ENCODE measurements at places on chromosomes 7 and 10.

DNA sequence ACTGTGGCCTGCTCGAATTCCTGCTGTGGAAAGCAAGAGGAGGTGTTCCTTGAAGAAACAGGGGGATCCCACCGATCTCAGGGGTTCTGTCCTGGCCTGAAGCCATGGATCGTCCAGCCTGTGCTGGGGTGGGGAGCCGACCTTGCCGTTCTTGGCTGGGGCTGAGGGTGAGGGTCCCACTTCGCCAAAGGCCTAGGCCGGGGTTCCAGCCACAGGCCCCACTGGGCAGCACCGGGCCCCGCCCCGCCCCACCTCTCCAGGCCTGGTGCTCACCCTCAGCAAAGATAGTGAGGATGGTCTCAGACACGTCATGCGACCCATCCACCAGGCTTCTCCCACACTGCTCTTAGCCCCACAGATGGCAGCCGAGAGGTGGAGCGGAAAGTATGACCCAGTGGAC, 51.4 kb upstream of the ZNF716 start:
- DNase-seq, result no peak

DNA sequence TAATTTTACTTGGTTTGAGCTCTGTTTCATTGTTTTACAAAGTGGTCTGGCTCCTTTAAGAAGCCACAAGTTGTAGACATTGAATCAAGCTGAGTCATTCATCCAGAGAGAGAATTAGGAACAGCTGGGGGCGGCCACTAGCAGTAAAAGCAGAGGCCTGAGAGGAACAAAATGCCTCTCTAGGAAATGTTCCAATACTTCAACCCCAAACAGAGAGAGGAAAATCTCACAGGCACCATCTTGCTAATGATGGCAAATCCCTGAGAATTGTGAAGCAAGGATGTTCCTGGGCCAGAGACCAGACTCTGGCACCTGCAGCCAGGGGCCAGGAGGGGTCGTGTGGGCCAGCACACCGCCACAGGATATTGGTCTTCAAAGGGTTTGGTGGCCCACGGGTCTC, 26.5 kb upstream of the TRIL start:
- DNase-seq, result no peak

DNA sequence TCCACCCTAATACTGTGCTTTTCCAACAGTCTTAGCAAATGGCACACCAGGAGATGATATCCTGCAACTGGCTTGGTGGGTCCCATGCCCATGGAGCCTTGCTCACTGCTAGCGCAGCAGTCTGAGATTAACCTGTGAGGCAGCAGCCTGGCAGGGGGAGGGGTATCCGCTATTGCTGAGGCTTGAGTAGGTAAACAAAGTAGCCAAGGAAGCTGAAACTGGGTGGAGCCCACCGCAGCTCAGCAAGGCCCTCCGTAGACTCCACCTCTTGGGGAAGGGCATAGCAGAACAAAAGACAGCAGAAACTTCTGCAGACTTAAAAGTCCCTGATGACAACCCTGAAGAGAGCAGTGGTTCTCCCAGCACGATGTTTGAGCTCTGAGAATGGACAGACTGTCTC, 399.0 kb downstream of the CCSER2 start:
- DNase-seq, result no peak

- no peak for DNase-seq
Observed at GRCh38 chr7:100378114-100378755, 4.9 kb downstream of the PILRA start.

DNA sequence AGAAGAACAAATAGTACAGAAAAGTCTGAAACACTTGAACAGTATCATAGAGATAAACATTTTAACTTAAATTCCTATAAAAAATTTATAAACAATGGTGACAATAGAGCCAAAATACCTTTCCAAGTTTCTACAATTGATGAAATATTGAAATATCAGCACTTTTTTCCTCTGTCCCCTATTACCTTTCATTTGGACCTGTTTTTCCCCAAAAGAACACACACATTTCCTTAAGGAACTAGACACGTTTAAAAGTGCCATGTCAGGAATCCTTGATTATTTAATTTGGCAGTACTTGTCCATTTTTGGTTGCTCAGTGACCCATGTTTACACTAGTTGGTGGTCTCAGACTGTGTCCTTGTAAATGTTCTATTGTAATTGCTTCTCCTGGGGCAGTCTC, 162.6 kb downstream of the CTNNA3 start:
- no peak for DNase-seq

- DNase-seq, result no peak
Observed at GRCh38 chr7:18835001-18835690, 282.3 kb downstream of the TWIST1 start.

DNA sequence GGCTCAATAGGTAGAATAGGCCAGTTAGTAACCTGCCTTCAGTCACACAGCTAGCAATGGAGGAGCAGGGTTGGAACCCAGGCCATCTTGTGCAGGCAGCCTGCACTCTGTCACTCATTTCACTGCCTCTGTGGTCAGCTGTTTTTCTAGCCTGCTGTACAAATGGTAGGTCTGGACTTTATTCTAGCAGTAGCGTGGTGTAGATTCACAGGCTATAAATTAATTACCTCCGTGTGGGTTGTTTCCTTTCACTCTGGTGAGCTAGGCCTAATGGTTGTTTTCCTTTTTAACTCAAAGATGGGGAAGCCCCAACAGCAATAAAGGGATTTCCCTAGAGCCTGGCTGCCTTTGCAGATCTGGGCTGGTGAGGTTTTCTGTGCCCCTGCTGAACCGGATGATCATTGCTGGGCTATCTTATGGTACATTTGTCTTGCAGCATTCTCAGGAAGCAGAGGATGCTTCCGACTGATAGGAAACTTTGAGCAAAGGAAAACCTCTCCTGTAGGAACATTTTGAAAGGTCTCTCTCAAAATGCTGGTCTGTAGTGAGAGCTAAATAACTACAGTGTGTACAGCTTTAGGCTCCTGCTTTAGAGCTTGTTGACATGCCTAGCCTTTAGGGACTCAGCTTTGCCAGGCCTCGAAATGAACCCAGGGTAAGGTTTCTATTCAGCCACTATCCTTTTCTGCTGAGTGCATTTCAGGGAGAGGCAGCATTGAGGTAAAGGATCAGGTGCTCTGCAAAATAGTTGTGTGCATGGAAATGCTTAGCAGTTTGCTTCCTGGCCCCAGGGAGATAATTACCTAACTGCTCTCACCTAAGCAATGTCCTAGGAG, 157.4 kb downstream of the ST7 start:
- peak; percentile 5 for DNase-seq

DNA sequence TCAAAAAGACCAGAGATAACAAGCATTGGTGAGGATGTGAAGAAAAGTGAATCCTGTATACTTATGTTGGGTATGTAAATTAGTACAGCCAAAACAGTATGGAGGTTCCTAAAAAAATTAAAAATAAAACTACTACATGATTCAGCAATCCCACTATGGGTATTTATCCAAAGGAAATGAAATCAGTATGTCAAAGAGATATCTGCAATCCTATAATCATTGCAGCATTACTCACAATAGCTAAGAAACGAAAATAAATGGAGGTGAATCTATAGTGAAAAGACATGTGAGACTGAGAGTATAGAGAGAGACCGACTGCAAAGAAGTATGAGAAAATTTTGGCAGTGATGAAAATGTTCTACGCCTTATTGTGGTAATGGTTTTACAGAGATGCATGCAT, 139.2 kb upstream of the TMEM168 start:
- no peak for DNase-seq

- no peak for DNase-seq
Observed at GRCh38 chr7:15494711-15495110, 67.1 kb downstream of the AGMO start.

DNA sequence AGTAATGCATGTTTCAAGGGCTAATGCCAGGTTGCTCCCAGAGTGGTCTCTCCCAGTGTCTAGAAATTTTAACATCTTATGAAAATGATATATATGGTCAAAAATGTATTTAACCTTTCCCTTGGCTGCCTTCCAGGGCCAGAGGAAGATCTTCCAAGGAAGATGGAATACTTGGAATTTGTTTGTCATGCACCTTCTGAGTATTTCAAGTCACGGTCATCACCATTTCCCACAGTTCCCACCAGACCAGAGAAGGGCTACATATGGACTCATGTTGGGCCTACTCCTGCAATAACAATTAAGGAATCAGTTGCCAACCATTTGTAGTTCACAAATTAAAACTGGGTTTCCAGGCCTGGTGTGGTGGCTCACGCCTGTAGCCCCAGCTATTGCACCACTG, 9.0 kb downstream of the GATAD1 start:
- no peak for DNase-seq

GRCh38 chr10:93152136-93152535, 78.4 kb downstream of the CYP26A1 start:
- no peak for DNase-seq

DNA sequence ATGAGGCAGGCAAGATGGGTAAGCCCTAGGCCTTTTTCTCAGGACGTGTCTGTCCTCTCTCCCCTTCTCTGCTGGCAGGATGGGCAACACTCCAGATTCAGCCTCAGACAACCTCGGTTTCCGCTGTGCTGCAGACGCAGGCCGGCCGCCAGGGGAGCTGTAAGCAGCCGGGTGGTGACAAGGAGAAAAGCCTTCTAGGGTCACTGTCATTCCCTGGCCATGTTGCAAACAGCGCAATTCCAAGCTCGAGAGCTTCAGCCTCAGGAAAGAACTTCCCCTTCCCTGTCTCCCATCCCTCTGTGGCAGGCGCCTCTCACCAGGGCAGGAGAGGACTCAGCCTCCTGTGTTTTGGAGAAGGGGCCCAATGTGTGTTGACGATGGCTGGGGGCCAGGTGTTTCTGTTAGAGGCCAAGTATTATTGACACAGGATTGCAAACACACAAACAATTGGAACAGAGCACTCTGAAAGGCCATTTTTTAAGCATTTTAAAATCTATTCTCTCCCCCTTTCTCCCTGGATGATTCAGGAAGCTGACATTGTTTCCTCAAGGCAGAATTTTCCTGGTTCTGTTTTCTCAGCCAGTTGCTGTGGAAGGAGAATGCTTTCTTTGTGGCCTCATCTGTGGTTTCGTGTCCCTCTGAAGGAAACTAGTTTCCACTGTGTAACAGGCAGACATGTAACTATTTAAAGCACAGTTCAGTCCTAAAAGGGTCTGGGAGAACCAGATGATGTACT, 13.1 kb downstream of the PHKG1 start:
- DNase-seq, result no peak

GRCh38 chr10:132387764-132388210, 9.2 kb upstream of the PWWP2B start:
- peak; percentile 58 for DNase-seq

- DNase-seq, result no peak
Observed at GRCh38 chr10:30028006-30028737, 31.2 kb downstream of the JCAD start.

DNA sequence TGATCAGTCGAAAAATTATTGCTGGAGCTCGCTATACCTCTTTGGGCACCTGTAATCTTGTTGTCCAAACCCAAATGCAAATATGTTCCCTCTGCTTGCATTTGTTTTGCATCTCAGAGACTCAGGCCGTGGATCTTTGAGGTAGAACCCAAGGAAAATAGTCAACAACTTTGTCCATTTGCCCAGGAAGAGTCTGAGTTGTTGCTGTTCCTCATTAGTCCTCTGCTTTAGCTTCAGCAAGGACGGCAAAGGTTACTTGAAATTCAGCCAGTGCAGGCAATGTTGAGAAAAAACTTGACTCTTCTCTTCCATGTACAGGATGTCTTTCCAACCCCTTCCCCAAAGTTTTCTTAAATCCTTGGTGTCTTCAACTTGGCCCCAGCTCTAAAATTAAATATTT, 45.8 kb downstream of the PDK4 start:
- DNase-seq, result no peak

GRCh38 chr7:121196286-121196685, 132.5 kb upstream of the WNT16 start:
- no peak for DNase-seq

GRCh38 chr10:107264742-107265141, 100.2 kb upstream of the SORCS1 start:
- no peak for DNase-seq

GRCh38 chr7:139044813-139045794, 9.3 kb upstream of the ZC3HAV1L start:
- no peak for DNase-seq

- no peak for DNase-seq
Observed at GRCh38 chr10:113520690-113521474, 32.0 kb upstream of the HABP2 start.

- no peak for DNase-seq
Observed at GRCh38 chr10:26556748-26557640, 118.9 kb downstream of the APBB1IP start.

DNA sequence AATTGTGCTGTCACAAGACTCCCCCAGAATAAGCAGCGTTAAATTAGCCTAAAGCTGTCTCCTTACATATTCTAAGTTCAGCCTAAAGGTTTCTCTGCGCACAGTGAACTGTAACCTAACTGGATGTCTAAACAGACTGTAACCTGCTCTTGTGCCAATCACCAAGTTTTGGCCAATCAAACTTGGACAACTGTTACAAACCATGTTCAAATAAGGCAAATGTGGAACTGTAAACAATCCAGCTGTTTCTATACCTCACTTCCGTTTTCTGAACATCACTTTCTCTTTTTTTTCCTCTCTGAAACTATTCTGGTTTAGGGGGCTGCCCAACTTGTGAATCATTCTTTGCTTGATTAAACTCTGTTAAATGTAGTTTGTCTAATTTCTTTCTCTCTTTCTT, 252.2 kb upstream of the HABP2 start:
- DNase-seq, result no peak

GRCh38 chr10:114234132-114234531, 4.9 kb upstream of the VWA2 start:
- no peak for DNase-seq

- no peak for DNase-seq
Observed at GRCh38 chr10:129761197-129761972, 202.7 kb downstream of the EBF3 start.

GRCh38 chr10:1059902-1060301, 3.7 kb downstream of the WDR37 start:
- DNase-seq, result no peak

GRCh38 chr7:85115006-85115405, 71.8 kb downstream of the SEMA3D start:
- no peak for DNase-seq

DNA sequence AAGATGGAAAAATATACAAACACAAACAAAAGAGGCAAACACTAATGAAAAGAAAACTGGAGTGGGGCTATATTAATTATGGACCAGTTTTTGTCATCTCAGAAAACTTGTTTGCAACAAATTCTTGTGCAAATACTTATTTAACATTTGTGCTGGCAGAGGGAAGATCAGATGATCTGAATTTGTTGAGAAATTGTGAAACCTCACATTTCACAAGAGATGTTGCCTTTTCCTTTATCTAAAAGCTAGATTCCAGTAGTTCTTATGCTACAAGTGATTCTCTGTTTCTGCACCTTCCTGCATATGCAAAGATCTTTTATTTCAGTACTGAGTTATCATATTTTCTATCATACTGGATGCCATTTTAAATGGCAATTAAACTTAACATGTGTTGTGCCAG, 320.7 kb downstream of the SUGCT start:
- DNase-seq, result no peak
